ENCODE measurements at places on chromosomes 1 and 21. TPM values are rescaled to one million over a fixed set of nuclear protein-coding genes. Genes with fewer than 3 reads are reported as not detected.

GRCh38 chr21:44354775-44355771 is 1.7 kb downstream of the TRPM2 start:
- H3K27ac ChIP-seq, result no peak overlapping the region
- H3K4me1 ChIP-seq, result peaks cover 2% of the 10 kb centered on the region
- H3K4me3 ChIP-seq, result no peak overlapping the region
- H3K36me3 ChIP-seq, result no peaks in the 10 kb centered on the region
- DNase-seq, result no peak

Gene TMEM54
- total RNA-seq, result 135 TPM

Gene MANEAL
- 1.4 TPM for total RNA-seq

GRCh38 chr1:112033439-112034120 is 44.1 kb upstream of the KCND3 start:
- no peaks in the 10 kb centered on the region for H3K27me3 ChIP-seq
- H3K4me3 ChIP-seq, result no peak overlapping the region

DNA sequence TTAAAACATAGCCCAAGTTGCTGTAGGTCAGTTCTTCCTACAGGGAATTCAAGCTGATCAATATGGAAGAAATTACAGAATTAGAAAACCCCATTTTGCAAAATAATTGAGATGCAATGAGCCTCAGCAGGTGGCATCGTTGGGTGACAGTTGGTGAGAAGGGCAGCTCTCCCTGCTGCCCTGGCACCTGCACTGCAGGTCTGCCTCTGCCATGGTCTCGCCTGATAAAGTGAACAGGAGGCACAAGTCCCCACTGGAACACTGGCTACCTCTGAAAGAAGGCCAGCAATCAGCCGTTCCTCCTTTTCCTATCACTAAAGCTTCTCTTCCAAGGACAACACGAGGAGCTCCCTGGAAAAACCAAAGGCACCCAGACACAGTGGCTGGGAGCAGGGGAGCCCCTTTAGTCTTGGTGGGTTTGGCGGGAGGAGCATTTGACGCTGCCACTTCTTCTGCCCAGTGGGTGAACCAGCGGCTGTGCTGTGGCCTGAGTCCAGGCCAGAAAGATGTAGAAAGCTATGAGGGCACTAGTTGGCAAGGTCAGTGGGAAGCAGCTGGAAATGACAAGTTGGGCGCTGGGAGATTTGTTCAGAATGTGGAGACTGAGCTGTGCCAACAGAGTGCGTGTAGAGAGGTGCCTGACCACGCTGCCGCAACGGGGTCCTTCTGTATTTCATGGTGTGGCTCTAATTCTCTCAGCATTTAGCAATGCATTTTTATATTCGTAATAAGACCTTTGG is 93.1 kb downstream of the RIPK4 start:
- H3K27me3 ChIP-seq, result no peaks in the 10 kb centered on the region
- H3K4me3 ChIP-seq, result no peak overlapping the region
- no peak overlapping the region for H3K27ac ChIP-seq
- no peaks in the 10 kb centered on the region for H3K36me3 ChIP-seq

DNA sequence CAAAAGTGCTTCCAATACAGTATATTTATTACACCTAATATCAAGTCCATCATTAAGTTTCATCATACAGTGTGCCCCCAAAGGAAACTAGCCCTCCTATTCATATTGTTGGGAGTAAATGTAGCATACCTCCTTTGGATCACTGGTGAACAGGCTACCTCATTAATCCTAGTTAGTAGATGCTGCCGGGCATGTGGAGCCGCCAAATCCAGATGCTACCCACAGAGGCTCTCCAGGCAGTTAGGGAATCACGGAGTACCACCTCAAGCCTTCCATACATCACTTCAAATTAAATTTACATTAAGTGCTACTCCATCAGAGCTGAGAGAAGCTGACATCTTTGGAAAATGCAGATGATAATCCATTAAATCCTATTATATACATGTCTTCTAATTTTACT is 121.7 kb upstream of the FOXD3 start:
- no peaks in the 10 kb centered on the region for H3K36me3 ChIP-seq
- DNase-seq, result no peak
- no peaks in the 10 kb centered on the region for H3K27me3 ChIP-seq
- H3K4me1 ChIP-seq, result no peaks in the 10 kb centered on the region
- no peak overlapping the region for H3K27ac ChIP-seq
- H3K4me3 ChIP-seq, result no peak overlapping the region

DNA sequence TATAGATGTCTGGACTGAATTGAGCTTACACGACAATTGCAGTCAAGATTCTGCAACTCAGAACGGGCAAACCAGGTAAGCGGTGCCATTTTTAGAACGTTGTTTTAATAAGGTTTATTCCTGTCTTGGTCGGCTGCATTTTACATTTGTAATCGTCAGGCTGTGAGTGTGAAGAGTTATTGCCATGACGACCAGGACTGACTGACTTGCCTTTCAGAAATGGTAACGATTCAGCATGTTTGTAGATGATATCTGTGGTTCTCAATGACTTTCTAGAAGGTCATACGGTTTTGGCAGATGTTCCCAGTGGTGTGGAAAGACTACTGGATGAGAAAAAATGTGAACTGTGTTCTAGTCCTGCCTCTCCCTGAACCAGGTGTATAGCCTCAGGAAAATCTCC is 271.3 kb upstream of the B3GALT2 start:
- no peaks in the 10 kb centered on the region for H3K27me3 ChIP-seq
- no peaks in the 10 kb centered on the region for H3K36me3 ChIP-seq
- no peaks in the 10 kb centered on the region for H3K4me1 ChIP-seq
- H3K27ac ChIP-seq, result no peak overlapping the region

Gene CYP4A11
- not detected for total RNA-seq

DNA sequence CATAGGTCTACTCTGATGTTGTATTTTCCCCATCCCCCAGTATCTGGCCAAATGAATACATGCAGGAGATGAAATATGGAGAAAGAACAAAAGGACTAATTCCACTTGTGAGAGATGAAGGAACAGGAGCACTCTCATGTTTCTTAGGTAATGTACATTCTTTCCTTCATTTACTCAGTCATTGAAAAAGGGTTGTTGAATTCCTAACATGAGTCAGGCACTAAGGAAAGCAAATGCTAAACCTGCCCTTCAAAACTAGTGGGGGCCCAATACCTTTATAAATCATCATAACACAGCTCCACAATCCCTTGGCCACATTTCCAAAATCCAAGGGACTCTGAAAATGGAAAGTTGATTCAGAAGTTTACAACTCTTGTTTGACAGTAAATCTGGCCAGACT is 94.3 kb downstream of the DIRAS3 start:
- H3K4me1 ChIP-seq, result peaks cover 14% of the 10 kb centered on the region
- DNase-seq, result no peak
- no peaks in the 10 kb centered on the region for H3K27me3 ChIP-seq
- no peak overlapping the region for H3K27ac ChIP-seq
- no peak overlapping the region for H3K4me3 ChIP-seq

All from sigmoid colon (tissue), 7 donors.